CD4-positive, alpha-beta memory T cell (primary cell): ENCODE measurements at places on chromosomes 2 and 18.
A peak's percentile ranks its signal among the peaks of the same experiment; 100 is the strongest.

- DNase-seq: no peak
These were observed 7.1 kb downstream of the UNC50 start for GRCh38 chr2:98615481-98615880.

DNA sequence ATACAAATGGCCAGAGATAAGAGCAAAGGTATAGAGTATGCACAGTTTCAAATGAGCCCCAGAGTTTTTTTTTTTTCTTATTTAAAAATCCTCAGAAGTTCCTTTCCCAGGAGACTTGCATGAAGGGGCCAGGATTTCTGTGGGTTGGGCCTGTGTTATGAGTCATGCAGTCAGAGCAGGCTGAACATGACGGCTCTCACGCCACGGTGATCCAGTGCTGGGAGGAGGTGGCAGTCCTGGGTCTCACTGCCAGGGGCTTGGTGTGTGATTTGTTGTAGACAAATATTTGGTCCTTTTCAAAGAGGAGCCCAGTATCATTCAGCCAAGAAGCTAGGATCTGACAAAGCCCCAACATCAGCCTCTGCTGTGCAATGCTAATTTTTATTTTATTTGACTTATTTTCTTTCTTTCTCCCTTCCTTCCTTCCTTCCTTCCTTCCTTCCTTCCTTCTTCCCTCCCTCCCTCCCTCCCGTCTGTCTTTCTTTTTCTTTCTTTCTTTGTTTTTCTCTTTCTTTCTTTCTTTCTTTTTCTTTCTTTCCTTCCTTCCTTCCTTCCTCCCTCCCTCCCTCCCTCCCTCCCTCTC lies 10.4 kb upstream of the KCNE4 start:
- no peak for DNase-seq

GRCh38 chr18:56509656-56510055 lies 128.7 kb downstream of the TXNL1 start:
- no peak for DNase-seq

- no peak for DNase-seq
These were observed 95.3 kb upstream of the B3GNT7 start for GRCh38 chr2:231300020-231300721.

DNA sequence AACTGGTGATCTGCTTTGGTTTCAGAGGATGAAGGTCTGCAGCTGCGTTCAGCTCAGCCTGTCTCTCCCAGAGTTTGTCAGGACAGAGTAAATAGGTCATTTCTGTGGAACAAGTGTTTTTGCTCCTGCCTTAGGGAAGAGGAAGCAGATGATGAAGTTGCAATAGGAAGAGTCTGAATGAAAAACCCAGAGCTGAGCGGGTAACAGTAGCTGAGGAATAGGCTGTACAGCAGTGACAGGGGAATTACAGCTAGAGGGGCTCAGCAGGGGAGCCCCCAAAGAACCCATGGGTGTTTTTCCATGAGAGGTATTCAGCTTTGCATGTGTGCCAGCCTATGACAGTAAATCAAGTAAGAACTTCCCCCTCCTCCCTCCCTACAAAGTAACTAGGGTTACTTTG lies 10.3 kb upstream of the CYBRD1 start:
- no peak for DNase-seq

- no peak for DNase-seq
These were observed 98.2 kb upstream of the SETBP1 start for GRCh38 chr18:44582456-44582855.

DNA sequence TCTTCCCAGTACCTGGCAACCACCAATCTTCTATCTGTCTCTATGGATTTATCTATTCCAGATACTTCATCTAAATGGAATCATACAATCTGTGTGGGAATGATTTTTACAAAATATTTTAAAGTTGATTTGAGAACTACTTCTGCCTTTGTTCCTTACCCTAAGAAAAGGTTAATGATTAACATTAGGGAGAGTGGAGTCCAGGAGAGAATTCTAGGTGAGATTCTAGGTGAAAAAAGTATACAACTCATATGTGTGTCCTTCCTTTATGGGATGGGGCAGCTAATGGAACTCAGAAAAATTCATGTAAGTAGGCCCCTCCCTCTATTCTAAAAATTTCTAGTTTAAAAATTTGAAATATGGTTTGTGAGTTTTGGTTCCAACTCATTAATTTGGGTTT lies 35.9 kb upstream of the WDSUB1 start:
- DNase-seq: no peak

- DNase-seq: no peak
These were observed 784.8 kb upstream of the CDH2 start for GRCh38 chr18:28961669-28962228.

- no peak for DNase-seq
These were observed 31.4 kb downstream of the ABCB11 start for GRCh38 chr2:168999668-169000213.

DNA sequence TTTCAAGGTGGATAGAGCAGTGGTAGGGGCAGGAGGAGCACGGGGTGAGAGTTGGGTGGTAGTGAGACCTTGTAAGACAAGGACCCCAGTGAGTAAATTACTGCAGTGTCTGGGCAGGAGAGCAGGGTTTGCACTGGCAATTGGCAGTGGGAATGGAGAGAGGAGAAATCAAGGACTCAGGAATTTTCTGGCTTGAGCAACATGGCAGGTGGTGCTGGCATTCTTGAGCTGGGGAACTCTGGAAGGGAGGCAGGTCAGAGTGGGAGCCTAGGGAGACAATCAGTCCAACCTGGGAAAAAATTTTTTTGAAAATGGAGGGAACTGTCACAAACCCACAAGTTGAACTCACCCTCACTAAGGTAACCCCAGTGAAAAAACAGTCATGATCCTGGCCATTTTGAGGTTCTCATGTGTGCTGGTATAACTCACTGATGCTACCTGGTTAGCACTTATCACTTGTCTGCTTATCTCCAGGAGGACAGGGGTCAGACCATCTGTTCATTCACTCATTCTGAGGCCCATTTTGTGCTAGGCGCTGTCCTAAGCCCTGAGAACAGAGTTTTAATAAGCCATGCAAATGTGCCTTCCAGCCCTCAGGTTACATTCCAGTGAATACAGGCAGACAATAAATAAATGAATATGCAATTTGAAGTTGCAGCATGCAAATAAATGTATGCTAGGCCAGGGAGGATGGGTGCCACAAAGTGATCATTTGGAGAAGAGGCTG lies 92.2 kb upstream of the SEC11C start:
- DNase-seq: no peak

DNA sequence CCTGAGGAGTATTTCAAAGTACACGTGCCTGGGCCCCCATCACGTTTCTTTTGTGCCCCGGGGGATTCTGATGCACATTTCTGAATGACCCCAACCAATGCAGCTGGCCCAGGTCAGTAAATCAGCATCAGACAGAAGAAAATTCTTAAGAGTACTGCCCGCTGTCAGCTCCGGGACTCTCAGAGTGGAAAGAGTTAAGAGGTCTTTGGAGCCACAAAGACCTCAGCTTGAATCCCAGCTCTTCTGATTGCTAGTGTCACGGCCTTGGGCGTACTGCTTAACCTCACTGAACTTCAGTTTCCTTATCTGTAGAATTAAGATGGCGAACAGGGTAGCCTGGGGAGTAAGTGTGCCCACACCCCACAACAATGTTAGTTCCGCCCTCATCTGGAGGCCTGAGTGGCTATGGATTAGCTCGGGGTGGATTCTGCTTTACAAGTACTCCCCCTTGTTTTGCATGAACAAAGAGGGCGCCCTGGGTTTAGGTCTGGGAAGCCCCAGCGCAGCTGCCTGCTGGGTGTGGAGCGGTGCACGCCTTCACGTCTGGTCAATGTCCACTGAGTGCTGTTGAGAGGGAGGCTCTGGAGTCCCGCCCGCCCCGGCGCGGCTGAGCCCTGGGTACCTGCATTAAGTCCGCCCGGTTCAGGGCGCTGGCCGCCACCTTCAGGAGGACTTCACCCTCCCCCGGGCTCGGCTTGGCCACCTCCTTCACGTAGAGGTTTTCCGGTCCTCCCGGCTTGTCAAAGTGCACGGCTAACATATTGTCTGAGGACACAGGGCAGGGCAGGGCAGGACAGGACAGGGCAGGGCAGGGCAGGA lies 858 bp downstream of the TP53I3 start:
- no peak for DNase-seq

- no peak for DNase-seq
These were observed 618 bp downstream of the POLR2D start for GRCh38 chr2:127857265-127857808.

GRCh38 chr2:240850026-240850425 lies 18.6 kb upstream of the AGXT start:
- DNase-seq: no peak

GRCh38 chr2:50443868-50444630 lies 587.9 kb downstream of the NRXN1 start:
- no peak for DNase-seq

DNA sequence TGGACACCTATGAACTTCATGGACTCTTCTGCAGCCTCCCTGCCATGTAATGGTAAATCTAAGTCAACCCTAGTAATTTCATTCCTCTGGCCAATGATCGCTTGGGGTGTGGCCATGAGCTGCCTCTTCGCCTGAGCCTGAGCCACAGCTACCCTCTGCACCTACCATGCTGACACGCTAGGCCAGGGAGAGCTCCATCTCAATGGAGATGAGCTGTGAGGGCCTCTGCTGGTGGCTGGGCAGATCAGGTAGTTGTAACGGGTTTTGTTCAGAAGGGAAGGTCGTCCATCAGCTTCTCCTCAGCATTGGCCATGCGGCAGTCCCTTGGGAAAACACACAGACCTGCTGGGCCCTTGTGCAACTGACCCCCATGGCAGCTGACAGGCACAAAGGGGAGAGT lies 24.4 kb downstream of the MPHOSPH10 start:
- no peak for DNase-seq

DNA sequence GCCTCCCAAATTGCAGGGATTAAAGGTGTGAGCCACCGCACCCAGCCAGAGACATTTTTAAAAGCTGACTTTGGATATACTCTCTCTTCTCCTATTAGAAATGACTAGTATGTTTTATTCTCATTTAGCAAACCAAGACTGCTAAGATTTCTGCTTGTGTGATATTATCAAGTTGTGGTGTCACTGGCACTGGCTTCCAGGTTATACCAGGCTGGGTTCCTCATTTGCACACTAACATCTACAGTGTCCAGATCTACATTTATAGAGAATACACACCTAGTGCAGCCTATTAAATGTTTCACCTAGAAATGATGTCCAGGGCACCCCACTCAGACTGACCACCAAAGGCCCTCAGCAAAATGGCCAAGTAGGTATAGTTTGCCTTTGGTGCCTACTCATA lies 265.3 kb upstream of the STON1 start:
- DNase-seq: no peak

GRCh38 chr18:74825460-74825859 lies 227.8 kb downstream of the ZNF407 start:
- no peak for DNase-seq

- DNase-seq: no peak
These were observed 55.5 kb upstream of the SPOPL start for GRCh38 chr2:138446043-138446442.

DNA sequence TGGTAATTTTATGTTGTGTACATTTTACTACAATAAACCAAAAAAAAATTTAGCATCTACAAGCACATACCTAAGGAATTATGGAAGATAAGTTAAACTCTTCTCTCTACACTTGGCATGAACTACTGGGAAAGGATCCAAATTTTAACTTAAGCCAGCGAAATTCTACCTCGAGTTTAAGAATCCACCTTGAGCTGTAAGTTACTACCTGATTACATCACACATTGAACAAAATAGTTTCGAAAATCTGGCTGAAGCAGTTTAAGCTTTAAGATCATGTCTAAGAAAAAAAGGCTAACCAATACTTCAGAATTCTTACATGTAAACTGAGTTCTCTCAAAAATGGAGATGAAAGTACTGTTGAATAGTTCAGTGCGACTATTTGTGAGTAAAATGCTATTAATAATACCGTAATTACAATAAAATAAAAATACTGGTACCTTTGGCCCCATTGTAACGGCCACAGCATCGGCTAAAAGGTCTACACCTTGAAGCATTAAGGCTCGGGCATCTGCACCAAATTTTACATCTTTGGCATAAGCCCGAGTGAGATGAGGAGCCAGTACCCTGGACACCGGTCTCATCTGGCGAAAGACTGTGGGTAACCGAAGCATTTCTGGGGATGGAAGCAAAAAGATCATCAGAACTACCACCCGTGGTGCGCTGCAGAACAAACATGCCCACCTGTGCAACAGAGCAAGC lies 1.3 kb downstream of the HSPD1 start:
- no peak for DNase-seq

GRCh38 chr2:19868701-19869580 lies 32.8 kb downstream of the TTC32 start:
- DNase-seq: peak; percentile 68

DNA sequence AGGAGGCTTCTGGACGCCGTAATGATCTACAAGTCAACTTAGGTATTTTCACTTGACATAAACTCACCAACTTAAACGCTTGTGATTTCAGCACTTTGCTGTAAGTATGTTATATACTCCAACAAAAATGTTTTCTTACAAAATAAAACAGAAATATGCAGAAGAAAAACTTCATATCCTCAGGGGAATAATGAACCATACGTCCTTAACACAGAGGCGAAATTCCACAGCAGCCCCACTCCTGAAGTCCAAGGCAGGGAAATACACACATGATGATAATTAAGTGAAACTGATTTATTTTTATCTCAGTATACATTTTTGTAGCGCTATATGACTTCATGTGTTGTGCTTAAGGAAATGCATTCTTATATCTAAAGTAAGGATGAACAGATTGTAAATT lies 335.4 kb upstream of the VWC2L start:
- no peak for DNase-seq

DNA sequence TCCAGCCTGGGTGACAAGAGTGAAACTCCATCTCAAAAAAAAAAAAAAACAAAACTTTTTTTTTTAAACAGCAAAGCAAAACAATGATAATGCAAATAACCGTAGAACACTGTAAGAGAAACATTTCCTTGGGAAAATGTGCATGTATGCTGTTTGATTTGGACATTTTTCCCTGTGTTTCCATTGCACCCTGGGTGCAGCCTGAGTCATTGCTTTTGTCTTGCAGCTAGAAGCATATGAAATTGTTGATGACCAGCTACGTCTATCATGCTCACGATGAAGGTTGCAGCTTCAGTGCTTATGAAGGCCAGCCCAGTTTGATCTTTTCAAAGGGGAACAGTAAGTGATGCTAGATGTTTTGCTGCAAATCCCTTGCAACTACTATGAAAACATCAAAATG lies 41.5 kb downstream of the MOGAT1 start:
- no peak for DNase-seq

DNA sequence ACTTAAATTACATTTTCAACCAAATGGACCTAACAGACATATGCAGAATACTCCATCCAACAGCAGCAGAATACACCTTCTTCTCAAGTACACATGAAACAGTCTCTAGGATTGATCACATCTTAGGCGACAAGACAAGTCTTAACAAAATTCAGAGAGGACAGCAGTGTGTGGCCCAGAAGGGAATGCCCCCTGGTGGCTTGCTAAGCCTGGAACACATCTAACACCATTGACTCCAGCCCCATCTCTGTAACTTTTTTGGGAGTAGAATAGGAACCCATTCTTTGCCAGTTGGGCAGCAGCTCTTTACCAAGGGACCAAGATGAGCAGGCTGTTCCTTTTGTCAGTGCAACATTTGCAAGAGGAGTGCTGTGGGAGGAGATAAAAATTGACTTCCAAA lies 249.9 kb downstream of the PLCL1 start:
- peak; percentile 45 for DNase-seq

- DNase-seq: peak; percentile 72
These were observed 7.0 kb upstream of the NDUFV2 start for GRCh38 chr18:9095297-9096006.
